ENCODE measurements at places on chromosomes 11 and 22.

DNA sequence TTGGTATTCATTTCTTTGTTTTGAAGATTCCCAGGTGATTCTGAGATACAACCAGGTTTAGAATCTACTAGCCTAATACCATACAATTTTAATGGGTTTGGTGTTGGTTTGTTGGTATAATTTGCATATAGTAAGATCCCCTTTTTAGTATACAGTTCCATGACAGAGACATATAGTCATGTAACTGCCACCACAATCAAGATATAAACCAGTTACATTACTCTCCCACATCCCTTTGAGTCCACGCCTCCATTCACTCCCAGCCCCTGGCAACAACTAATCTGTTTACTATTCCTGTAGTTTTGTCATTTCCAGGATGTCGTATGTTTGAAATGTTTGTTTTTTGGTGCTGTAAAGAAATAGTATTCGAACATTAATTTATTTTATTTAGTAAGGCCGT is 4.3 kb downstream of the ASRGL1 start:
- DNase-seq: no peak

DNA sequence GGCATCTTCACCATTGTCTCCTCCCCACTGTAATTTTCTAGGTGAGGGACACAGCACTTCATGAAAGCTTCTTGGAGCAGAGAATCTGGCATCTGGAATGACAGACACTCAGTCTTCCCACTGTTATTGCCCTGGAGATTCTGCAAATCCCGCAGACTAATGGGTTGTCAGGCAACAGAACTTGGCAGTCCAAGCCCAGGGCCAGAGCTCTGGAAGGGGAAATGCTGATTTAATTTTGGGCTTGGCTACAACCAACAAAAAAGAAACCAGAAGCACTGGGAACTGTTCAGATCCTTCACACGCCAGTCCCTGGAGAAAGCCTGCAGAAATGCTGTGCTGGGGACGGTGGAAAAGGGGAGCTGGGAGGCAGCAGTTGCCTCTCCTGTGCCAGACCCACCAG is 71.5 kb upstream of the BID start:
- no peak for DNase-seq

- DNase-seq: no peak
Observed at GRCh38 chr11:120945042-120945441, 78.9 kb upstream of the TBCEL start.

DNA sequence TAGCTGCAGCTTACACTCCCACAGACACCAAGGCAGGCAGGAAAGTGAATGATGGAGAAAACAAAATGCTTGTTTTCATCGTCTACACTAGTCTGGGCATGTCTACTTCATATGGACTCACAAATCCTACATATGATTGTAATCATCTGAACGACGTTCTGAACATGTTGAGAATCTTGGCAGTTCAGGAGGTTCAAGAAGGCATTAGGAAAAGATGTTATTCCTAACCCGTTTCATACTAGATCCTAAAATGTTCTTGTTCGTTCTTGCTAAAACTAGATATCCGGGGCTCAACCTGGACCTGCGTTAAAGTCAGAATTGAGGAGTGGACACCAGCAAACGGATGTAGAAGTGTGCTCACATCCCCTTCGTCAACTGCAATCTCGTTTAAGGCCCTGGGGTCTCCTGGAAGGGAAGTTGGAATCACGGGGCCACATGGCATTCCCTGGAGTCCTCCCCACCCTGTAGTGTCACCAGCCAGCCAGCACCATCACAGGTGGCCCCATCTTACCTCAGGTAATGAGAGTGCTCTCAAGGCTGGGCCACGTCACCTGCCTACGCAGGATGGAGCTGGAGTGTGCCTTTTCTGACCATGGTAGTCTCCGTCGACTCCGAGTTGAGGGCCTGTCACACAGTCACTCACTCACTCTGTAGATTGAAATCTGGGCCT is 37.3 kb downstream of the C11orf58 start:
- DNase-seq: no peak

GRCh38 chr11:80086496-80087055 is 645.7 kb upstream of the TENM4 start:
- DNase-seq: no peak

DNA sequence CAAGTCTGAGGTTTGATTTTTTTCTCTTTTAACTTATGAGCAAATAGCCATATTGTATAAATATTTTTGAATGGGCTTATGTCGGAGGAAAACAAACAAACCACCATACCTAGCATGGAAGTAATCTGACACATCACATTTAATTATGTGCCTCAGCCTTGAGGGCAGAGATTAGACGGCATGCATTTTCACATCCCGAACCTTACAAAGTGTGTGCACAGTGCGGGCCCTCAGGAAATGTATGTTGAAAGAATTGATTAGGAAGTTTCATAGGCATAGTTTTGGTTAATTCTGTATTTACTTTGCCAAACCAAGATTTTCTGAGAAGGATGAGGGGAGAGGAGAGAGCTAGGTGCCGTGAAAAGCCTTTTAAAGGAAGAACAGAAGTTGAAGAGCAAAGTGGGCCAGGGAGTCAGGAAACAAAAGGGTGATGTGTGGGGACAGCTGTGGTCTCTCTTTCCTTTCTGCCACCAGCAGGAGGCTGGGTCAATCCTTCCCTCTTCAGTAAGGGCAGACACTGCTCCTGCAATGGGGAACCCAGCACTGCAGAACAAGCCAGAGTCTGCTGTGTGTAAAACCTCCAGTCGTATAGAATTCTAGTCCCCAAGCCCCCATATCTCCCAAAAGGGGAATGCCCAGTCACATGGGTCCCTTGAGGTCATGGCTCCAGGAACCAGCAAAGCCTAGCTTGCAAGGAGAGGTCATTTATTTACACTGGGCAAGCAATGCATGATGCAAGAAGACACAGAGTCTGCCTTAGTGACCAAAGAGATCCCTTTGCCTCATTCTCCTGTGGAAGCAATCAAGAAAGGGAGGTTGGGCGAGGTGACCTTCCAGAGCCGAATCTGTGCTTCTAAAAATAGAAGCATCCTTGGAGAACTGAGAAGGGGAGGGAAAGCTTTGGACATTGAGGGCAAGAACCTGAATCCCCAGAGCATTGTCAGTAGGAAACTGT is 71.1 kb upstream of the OLFML1 start:
- no peak for DNase-seq

DNA sequence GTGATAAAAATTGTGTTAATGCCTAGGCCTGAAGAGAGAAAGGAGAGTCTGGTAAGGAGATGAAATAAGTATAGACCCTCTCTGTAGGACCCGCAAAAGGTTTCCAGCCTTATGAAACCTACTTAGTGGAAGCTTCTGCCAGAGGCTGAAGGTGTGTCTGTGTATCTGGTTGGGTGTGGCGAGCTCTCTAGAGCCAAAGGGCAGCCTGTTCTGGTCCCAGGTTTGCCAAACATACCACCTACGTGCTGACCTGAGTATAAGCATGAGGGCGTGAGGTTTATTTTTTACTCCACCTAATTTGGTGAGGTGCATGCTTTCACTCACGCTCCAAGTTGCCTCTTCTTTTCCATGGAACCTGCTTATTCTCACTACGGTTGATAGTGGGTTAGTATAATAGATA is 5.6 kb downstream of the CSTPP1 start:
- no peak for DNase-seq

DNA sequence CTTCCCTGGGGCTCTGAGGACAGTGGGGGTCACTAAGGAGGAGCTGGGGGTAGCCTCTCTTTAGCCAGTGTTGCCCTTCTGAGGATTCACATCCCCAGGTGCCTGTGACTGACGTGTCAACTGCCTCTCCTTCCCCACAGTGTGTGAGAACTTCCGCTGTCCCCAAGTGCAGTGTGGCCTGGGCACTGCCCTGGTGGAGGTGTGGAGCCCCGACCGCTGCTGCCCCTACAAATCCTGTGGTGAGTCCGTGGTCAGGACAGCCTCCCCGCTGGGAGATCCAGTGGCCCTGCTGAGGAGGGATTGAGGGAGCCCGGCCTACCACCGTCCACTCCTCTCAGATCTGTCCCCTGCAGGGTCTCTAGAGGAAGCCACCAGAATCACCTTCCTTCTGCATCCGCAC is 81.1 kb upstream of the MYOD1 start:
- DNase-seq: no peak

GRCh38 chr11:119619665-119620064 is 109.3 kb downstream of the NECTIN1 start:
- DNase-seq: no peak

DNA sequence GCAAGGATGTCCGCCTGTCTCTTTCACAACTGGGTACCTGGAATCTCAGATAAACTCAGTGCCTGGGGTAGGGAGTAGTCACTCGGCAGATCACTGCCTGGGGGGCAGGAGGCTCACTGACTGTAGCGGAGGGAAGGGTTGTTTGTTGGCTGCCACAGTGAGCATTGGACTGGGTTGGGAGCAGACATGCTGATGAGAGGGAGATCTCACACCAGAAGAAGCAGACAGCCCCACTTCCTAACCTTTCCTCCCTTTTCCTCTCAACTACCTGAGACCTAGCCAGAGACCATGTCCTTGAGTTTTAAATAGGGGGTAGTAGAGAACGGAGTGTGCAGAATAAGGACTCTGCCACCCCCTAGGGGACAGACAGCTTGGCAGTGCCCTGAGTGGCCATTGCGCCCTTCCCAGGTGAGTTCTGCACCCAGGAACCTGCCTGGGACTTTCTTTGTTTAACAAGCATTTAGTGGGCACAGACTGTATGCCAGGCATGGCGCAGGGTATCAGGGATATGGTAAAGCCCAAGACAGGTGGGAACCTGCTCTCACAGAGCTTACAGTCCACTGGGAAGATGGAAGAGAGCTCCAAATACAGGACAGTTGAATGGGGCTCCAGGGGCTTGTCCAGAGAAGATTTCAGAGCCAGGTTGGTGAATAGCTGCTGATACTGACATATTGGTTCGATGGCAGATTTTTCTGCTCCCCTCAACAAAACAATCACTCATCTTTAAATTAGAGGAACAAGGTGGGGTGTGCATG is 115.7 kb upstream of the NNMT start:
- peak; percentile 50 for DNase-seq

DNA sequence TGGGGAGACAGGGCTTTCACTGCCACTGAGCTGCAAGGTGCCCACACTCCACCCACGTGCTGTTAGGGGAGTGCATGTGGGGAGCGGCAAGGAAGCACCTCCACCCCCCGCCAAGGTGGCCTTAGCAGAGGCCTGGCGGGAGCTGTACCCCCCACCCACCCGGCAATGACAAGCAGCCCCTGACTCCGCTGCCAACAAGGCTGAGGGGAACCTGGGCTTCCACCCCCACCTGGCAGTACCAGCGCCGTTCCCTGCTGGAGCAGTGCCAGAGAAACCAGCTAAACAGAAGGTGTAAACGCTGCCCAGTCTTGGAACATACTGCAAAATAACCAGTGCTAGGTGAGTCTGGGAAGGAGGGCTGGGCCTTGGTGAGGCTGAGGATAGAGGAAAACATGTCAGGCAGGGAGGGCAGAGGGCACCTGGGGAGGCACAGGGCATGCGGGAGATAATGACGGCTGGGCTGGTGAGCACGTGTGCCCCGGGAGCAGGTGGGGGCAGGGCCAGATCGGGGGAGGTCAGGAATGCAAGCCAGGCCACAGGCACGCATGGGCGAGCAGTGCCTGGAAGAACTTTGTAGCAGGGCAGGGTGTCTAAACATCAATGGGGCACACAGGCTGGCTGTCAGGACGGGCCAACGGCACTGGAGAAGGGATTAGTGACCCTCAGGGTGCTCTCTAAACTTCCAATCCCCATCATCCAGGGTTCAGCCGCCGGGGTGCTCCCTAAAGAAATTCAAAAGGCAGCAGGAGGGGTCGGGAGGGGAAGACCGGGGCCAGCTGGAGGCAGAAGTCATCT is 6.6 kb downstream of the CERK start:
- DNase-seq: no peak

DNA sequence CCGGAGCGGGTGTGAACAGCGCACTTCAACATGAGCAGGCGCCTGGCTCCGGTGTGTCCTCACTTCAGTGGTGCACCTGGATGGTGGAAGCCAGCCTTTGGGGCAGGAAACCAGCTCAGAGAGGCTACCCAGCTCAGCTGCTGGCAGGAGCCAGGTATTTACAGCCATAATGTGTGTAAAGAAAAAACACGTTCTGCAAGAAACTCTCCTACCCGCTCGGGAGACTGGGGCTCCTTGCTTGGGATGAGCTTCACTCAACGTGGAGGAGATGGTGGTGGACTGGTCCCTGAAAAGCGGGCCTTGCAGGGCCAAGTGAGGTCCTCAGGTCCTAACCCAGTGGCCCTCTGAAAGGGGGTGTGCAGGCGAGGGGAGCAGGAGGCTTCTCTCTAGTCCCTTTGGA is 7.5 kb downstream of the MCAM start:
- no peak for DNase-seq

DNA sequence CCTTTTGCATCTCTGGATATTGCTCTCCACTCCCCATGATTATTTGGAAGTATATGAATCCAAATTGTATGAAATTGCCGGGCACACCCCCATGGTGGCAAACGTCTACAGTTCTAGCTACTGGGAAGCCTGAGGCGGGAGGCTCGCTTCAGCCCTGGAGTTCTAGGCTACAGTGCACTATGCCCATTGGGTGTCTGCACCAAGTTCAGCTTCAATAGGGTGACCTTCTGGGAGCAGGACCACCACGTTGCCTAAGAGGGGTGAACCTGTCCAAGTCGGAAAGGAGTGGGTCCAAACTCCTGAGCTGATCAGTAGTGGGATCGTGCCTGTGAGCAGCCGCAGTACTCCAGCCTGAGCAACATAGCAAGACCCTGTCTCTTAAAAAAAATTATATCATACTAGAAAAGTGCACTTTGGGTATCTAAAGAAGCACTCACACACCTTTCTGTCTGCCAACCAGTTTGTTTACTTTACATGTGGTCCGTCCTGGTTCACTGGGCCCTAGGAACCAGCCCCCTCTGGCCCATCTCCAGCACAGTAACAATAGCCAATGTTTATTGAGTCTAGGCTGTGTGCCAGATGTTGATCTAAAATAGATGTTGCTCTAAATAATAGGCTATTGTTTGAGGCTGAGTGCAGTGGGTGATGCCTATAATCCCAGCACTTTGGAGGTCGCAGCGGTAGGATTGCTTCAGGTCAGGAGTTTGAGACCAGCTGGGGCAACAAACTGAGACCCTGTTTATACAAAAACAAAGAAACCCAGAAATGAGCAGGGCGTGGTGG is 16.4 kb upstream of the KAT5 start:
- DNase-seq: peak; percentile 43

DNA sequence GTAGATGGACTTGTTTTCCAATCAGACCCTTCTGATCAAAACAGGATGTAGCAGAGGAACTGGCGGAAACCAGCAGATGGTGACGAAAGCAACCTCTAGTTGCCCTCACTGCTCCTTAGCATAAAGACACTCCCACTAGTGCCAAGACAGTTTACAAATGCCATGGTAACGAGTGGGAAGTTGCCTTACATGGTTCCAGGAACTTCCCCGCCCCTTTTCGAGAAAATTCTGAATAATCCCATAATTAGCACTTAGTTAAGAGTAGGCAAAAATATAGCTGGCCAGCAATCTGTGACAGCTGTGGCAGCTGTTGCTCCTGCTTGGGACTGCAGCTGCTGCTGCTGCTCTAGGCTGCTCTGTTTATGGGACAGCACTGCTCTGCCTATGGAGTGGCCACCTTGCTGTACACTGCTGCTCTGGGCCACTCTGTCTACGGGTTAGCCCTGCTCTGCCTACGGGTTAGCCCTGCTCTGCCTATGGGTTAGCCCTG is 33.4 kb upstream of the SORL1 start:
- no peak for DNase-seq

- DNase-seq: no peak
Observed at GRCh38 chr22:17237038-17237668, 17.9 kb upstream of the ADA2 start.

All from NCI-H1436 (cell line).